ENCODE measurements at places on chromosomes 2 and 18.
A peak's percentile ranks its signal among the peaks of the same experiment; 100 is the strongest.

DNA sequence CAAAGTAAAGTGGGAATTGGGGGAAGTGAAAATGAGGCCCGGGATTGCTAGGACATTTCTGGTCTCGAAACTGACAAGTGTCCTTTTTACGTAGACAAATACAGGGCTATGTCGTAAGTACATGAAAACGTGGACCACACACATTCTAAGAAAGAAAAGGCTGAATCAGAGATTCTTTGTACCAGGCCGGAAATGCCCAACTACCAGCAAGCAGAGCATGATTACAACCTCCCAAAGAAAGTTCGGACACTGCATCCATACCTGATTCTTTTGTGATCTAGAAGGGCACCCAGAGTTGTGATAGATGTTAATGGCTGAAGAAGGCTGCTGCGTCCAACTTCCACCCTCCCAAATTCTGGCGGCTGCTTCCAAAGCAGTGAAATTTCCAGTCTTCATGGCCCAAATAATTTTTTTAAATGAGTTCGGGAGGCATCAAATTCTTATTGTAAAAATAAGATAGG, 1.7 kb downstream of the RBMS1 start:
- DNase-seq: no peak

GRCh38 chr2:181517685-181518301, 60.6 kb downstream of the ITGA4 start:
- DNase-seq: no peak

DNA sequence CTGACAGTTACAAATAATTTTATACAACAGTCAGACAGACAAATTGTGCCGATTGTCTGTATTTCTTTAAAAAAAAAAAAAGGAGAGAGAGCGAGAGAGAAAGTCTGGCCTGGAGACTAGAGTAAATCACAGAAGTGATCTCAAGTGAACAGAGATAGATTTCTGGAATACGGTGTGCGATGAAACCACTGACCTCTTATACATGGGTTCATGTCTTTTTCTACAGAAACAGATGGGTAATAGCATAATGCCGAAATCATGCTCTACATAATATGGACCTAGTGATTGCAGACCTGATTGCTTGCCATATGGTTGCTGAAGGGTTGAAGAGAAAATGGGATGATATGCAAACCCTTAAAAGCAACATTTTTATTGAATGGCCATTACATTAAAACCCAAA, 403.3 kb upstream of the FANCL start:
- no peak for DNase-seq

DNA sequence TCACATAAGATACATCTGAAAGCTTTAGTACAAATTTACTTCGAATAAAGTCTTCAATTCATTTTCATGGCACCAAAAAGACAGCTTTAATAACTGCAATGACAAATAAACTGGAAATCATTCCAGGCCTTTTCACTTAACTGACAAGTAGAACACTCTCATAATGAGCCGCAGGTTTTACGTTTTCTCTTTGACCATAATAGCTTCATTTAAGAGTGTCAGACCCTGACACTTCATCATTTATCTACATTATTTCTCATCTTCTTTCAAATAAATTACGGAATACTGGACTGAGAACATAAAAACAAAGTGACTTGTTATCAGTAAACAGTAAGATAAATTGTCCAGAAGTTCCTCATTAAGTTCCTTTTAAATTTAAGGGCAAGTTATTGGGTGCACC, 1252.9 kb upstream of the ACVR2A start:
- no peak for DNase-seq

DNA sequence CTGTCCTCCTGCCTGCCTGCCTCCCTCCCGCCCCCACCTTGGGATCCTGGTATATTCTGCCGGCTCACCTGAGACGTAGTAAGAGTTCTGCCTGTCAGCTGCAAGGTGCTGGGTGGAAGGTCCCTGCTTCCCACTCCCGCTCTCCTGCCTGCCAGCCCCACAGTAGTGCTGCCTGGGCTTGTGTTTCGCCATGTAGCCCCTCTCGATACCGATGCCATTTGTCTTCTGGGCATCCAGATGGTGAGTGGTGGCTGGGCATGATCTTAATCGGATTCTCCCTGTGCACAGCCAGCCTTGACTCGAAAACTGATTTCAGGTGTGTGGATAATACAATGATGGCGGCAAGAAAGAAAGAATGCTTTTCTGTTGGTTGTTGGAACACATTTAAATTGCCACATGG, 184.9 kb downstream of the AGAP1 start:
- DNase-seq: no peak

GRCh38 chr2:230885463-230886130, 20.9 kb downstream of the ITM2C start:
- DNase-seq: peak; percentile 87

GRCh38 chr2:11309706-11310105, 34.7 kb downstream of the ROCK2 start:
- no peak for DNase-seq

DNA sequence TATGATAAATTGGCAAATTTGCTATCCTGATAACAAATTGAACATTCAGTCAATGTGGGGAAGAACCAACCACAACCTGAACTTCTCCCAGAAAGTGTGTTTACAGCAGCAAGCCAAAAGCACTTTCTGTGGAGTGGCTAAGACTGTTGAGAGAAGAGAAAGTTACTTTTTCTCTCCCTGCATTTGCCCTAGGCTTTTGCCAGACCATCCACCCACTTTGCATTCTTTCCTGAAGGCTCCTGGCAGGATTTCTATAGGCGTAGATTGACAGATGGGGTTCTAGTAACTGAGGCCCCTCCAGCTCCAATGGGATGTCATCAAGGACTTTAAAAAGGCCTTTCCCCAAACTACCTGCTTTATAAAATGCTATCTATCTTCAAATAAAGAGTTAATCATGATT, 215.2 kb downstream of the GULP1 start:
- DNase-seq: no peak

DNA sequence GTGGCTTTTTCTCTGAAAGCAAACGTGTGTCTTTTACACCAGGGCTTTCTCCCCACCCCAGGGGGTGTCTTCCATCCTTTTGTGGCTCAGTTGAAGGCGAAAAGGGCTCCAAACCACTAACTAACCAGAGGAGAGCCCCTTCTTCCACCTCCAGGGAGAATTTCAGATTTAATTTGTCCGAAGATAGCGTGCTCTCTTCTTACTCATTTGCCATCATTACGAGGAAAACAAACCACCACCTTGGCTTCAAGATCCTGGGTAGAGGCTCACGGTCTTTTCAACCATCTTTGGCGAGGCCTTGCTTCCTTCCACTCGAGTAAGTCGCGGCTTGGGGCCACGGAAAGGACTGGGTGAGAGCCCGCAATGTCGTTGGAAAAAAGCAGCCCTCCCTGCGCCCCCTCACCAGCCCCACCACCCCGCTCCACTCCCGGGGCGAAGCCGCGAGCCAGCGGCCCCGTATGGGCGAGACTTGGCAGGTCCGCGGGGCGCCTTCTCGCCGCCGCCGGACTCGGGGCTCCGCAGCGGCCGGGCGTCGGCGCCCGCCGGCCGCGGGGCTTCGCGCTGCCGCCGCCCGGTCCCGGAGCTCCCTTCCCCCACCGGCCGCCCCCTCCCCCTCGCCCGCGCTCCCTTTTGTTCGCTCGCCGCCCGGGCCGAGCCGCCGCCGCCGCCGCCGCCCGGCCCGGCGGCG, 1.7 kb upstream of the ZNF532 start:
- DNase-seq: peak; percentile 18

DNA sequence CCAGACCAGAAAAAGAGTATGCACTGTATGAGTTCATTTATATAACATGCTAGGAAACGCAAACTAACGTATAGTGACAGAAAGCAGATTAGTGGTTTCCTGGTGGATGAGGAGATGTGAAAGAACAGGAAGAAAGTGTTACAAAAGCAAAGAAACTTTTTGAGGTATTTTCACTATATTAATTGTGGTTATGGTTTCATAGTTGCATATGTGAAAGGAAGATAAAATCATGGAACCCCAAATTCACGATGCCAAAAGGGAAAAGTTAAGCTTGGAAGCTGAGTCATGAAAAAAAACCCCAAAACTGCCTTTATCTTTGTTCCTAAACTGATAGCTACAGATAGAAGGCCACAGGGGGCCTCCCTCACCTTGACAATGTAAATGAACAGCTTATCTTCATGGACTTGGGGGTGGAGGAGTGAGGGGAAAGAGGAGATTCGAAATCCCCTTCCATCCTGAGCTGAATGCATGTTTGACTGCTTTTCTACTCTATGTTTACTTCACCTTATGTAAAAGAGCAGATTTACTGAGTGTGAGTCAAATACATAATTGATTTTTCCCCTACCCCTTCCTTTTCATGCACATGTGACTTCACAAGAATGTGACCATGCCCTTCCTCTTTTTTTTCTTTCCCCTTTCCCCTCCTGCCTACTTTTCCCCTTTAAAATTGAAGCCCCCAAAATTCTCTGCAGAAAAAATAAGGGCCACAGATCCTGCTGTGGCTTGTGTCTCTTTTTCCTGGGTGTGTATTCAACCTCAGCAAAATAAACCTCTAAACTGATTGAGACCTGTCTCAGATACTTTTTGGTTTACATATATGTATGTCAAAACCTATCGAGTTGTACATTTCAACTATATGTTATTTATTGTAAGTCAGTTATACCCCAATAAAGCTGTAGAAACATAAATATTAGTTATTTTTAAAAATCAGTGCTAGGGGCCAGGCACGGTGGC, 100.1 kb upstream of the TLK1 start:
- peak; percentile 73 for DNase-seq

DNA sequence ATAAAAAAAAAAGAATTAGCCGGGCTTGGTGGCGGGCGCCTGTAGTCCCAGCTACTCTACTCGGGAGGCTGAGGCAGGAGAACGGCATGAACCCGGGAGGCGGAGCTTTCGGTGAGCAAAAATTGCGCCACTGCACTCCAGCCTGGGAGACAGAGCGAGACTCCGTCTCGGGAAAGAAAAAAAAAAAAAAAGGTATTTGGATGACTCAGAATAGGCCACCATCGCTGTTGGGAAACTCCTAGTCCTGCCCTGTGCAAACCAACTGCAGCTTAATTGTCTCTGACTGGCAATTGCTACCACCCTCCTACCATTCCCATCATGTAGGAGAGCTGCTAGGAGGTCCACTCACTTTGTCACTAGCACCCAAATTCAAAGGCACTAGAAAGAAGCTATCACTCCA, 43.5 kb downstream of the ATP8B1 start:
- DNase-seq: no peak

- DNase-seq: no peak
Measured at GRCh38 chr18:45254709-45255082, 360.6 kb upstream of the SLC14A2 start.

GRCh38 chr2:162230761-162231160, 12.5 kb downstream of the FAP start:
- DNase-seq: no peak

- DNase-seq: no peak
Measured at GRCh38 chr2:150019063-150019462, 431.5 kb upstream of the MMADHC start.

DNA sequence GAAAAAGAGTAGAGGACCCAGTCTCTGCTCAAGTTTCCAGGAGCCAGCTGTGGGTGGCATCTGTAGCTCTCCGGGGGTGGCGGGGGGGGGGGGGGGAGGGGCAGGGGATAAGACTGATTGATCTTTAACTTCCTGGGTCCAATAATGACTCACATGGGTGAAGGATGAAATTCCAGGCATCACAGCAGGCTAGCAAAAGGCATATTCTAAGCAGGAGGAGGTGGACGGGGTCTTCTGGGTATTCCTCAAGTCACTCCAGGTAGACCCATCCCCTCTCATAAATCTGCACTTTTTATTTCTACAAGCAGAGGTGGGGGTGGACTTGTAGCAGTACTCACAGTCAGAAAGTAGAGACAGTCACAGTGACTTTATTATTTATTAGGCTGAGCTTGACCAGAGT, 85.5 kb upstream of the TMEM247 start:
- no peak for DNase-seq

- peak; percentile 65 for DNase-seq
Measured at GRCh38 chr2:175282300-175282699, 100.8 kb upstream of the ATP5MC3 start.

DNA sequence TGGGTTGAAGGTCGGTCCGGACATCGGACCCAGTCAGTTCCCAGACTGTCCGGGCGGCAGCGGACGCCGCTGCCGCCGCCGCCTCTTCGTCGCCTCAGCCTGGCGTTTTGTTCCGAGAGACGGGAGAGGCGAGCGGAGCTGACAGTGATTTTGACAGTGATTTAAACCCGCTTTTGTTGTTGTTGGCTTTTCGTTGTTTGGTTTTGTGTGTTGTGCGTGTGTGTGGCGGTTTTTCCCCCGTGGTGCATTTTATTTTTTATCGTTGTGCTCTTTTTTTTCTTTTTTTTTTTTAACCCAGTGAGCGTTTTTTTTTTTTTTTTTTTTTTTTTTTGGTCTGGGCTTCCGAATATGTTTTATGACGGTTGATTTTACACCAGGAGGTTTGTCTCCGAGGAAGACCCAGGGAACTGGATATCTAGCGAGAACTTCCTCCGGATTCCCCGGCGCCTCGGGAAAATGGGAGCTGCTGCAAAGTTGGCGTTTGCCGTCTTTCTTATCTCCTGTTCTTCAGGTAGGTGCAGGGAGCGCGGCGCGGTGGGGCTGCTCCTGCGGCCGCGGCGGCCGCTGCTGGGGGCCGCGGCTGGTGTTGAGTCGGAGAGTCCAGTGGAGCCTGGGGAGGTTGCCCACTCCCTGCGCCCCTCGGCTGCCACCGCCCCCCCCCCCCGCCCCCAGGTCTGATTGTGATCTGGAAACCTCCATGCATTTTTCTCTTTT, at the start of gene ACVR2A:
ACVR2A (plus strand) TSS at position 333 of the 714 bp plus-strand sequence; CDS start at position 457, 124 bp downstream.
- peak; percentile 70 for DNase-seq

DNA sequence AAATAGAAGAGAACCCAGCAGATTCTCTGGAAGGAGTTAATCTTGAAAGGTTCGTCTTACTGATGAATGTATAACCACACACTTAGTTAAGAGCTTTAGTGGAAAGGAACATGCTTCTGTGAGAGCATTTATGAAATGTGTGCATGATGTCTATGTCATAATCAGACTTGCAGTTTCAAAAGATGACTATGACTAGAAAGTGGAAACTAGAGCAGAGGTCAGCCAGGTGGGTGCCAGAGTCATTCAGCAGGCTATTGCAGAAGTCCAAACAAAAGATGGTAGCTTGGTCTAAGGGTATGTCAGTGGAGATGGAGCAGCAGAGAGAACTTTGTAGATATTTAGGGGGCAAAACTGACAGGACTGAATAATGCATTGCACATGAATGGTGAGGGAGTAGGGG, 825.8 kb downstream of the DCC start:
- DNase-seq: no peak

GRCh38 chr2:78992451-78992806, 33.1 kb upstream of the REG3G start:
- peak; percentile 56 for DNase-seq

- peak; percentile 83 for DNase-seq
Measured at GRCh38 chr2:104853534-104854497, at the start of gene POU3F3. TSS of gene POU3F3 (plus strand) at chr2:104854115. CDS start at chr2:104855511, 1,396 bp downstream.

DNA sequence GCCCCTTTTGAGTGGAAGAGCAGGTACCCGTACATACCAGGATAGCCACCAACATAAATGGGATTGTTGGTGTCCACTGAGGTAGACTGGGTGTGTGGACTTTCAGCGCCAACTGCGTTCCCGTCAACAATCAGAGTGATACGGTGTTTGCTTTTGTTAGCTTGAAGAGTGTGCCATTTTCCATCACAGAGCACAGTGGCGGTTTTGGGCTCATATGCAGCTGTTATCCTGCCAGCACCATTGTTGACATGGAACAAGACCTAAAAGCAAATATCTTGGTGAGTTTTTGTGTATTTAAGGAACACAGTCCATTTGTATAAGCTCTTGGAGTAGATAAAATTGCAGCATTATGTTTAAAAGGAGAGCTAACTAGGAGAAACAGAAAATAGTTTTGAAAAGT, 174.5 kb downstream of the LAMA1 start:
- DNase-seq: no peak

- no peak for DNase-seq
Measured at GRCh38 chr2:16181062-16181740, 240.9 kb downstream of the MYCN start.

Measured in hematopoietic multipotent progenitor cell treated with erythropoietin and hydrocortisone succinate and interleukin-3 and kit ligand, for 4 days (in vitro differentiated cells).